ENCODE measurements at places on chromosomes 11 and 22.
A peak's percentile ranks its signal among the peaks of the same experiment; 100 is the strongest.

GRCh38 chr11:95545116-95545875 is 244.3 kb downstream of the FAM76B start:
- DNase-seq: no peak

DNA sequence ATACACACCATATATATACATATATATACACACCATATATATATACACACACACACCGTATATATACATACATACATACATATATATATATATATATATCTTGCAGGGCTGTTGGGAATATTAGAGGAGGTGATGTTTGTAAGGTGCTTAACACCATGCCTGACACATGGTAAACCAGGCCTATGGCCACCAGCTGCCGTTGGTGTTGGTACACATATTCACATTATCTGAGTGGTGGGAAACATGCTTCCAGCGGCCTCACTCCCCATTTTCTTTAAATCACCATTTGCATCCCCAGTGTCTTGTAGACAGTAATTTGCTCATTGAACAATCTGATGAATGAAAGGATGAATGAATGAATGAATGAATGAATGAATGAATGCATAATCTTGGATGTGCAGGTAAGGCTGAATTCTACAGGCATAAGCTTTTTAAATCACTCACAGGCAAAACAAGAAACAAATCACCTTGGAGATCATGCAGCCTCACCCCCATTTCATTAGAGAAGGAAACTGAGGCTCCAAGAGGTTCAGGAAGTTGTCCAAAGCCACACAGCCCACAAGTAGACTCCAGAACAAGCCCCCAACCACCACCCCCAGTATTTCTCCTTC is 527.8 kb downstream of the MIAT start:
- no peak for DNase-seq

DNA sequence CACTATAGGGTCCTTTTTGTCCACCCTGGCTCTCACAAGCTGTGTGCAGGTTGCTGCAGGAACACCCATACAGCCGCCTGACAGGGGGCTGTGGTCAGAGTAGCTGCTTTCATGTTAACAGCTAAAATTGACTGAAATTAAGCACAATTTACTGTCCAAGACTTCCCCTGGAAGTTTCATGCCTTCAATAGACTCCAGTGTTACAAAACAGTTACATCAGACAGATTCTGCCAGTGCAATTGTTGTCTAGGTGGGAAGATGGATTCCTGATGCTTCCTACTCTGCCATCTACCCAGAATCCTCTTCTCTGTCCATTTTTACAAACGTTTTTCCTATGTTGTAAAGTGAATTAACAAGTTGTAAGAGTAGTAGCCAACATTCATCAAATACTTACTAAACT is 5.3 kb upstream of the TSKU start:
- no peak for DNase-seq

DNA sequence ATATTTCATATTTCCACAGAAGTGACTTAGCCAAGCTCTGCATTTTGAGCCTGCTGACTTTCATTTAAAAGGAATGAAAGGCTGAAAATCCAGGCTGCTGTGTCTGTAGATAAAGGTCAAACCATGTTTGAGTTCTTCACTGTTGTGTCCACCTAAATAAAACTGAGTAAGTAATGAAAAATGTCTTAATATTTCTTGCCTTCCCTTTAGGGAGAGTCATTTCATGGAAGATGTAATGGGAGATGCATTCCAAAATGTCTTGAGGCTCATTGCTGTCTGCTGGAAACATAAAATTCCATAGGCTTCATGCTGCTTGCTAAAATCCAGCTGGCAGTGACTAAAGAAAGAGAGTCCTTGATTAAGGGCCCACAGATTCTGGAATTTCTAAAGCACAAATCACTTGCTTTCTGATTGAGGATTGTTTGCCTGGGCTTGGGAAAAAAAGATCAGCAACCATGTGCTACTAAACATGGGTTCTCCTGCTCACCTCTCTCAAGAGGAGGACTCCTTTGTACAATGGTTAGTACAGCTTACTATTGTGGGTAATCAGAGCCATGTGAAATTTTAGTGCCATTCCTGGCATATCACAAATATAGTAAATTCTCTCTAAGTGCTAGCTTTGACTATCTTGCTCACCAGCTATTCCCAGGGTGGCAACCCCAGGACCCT is 56.9 kb downstream of the PANX1 start:
- DNase-seq: no peak

GRCh38 chr11:121870206-121871045 is 245.6 kb downstream of the BLID start:
- DNase-seq: no peak

DNA sequence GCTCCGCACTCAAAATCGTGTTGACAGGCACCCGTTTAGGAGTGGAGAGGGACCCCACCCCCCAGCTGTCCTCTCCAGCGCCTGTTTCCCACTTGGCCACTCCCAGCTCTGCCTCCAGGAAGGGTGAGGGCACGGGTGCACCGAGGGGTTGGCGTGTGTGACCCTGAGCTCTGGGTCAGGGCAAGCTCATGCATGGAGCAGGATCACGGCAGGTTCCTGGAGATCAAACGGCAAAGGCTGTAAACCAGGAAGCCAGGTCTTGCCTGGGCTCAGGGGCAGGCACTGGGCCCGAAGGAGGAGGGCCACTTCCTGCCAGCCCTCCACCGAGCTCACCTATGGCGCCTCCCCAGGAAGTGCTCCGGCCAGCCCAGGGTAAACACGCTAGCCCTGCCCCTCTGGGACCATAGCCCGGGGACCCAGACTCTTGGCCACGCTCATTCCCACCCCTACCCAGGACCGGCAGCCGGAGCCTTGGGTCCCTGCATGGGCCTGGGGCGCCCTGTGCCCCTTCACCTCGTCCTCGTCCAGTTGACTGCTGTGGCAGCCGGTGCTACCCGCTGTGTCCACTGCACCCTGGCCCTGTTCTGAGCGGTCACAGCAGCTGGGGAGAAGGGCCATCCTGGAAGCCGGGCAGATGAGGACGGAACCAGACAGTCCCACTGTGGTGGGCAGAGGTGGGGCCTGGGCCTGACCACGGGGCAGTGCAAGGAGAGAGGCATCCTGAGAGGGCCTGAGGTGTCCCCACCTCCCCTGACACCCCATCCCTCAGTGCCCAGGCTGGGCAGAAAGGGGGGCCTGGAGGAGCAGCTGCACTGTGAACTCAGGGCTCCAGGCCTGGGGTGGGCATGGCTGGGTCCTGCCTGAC is 1.0 kb upstream of the EPS8L2 start:
- DNase-seq: no peak

GRCh38 chr11:82901165-82901921 is at the start of gene DDIAS:
Gene DDIAS (plus strand): TSS chr11:82901736. CDS start chr11:82914739, 13,003 bp downstream.
- peak; percentile 97 for DNase-seq

DNA sequence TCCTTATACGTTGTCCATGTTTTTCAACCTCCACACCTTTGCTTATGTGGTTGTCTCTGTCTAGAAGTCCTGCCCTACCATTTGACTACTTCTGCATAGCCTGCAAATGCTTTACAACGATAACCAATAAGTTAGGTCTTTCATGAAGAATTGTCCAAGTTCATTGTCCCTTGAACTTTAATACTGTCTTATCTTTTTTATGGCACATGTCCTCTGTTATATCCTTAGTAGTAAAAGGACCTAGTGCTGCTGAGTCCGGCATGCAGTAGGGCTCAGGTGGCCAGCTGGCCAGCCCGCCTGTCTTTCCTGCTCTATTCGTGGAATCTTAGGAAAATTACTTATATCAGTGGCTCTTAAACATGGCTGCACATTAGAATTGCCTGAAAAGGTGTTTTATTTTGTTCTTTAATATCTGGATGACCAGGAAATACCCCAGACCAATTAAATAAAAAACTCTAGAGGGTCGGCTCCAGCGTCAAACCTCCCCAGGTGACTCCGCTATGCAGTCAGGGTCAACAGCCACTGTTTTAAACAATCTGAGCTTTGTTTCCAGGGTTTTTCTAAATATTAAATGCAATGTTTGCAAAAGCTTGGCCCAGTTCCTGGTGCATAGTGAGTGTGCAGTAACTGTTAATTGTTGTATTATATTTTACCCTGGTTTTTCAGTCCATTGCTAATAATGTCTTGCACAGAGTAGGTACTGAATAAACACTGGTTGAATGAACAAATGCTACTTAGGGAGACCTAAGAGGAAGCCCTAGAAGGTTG is 64.6 kb upstream of the SESN3 start:
- no peak for DNase-seq

DNA sequence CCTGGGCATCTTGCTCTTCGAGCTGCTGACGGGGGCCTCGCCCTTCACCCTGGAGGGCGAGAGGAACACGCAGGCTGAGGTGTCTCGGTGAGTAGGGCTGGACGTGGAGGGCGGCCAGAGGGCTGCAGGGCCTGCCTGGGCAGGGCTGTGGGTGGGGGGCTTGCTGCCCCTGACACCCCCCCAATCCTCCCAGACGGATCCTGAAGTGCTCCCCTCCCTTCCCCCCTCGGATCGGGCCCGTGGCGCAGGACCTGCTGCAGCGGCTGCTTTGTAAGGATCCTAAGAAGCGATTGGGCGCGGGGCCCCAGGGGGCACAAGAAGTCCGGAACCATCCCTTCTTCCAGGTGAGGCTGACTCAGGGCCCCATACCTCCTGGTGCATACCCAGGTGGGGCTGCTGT is 2.7 kb downstream of the RPS6KA4 start:
- DNase-seq: no peak

DNA sequence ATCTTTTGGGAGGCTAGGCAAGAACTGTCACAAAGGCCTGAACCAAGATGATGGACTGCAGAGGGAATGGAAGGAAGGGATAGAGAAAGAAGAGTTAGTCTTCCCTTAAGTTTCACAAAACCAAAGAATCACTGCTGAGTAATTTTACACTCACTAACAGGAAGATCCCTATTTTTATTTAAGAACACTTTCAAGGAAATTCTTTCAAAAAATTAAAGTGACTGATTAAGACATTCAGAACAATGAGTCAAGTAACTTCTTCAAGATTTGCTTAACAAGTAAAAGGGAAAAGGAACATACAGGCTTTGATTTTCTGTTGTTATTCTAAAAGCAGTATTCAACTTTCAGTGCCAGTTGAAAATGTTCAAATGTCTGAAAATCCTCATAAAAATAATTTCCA is 3.1 kb downstream of the PITPNB start:
- DNase-seq: no peak

DNA sequence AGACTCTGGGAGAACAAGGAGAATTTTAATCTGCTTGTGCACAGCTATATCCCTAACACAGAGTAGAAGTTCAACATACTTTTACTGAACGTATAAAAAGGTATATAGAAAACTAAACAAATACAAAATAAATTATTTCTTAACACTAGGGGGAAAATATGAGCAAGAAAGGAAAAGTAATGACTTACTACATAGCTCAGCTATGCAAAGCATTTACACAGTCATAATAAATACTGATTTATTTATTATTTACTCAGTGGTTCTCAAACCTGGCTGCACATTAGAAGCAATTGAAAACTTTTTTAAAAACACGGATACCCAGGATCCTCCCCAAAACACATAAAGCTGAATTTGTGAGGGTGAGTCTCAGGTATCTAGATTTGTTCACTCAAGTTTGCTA is 182.5 kb downstream of the TTC28 start:
- no peak for DNase-seq

DNA sequence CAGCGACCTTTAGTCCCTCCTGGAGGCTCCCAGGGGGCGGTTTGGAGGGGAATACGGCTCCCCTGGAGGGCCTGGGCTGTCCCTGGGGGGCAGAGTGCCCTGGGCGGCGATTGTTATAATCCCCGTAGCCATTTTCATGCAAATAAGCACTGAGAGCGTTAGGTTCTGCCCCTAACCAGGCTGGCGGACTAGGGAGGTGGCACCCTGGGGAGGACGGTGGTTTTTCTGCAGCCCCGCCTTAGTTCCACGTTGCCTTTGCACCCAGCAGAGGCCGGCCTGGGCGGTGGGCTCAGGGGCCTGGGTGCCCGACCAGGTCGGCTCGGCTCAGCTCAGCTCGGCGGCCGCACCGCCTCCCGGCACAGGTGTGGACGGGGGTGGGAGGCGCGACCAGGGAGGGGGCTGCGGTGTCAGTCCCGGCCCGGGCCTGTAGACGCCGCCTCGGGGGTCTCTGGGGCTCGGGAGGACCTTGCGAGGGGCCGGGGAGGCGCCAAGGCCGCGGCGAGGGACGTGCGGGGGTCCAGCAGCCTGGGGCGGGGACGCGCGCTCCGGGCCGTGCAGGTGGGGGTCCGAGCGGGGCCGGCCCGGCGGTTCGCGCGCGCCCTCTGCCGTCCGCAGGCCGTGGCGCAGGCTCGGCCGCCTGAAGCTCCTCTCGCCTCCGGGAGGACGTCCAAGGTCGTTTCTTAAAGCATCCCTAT is 2.3 kb upstream of the DUSP8 start:
- DNase-seq: peak; percentile 78

DNA sequence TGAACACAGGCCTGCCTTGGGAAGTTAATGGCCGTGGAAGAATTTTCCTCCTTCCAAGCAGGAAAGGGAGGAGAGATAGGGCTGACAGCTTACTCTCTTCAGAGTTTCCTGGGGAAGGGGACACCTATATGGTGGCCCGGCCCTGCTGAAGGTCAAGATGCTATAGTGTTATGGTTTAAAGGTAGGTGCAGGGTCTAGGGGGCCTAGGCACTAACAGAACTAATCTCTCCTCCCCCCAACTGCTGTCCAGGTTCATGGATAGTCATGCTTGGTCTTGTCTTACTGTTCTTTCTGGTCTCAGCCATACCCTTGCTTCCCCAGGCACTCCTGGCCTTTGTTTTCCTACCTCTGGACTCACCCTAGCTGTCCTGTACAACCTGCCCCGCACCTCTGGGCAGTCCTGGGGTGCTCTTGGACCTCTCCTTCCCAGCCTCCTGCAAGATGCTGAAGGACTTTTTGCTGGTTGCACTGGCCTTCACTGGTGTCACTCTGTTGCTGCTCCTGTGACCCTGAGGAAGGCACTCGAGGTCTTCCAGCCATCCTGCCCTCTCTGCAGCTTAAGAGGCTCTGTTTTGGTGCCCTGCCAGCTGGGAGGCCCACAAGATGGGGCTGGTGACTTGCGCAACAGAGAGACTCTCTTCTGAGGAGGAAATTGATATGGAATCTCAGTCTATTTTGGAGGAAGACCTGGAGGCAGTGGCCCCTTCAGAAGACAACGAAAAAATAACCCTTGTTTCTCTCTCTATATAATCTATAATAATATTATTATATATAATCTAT is 17.9 kb downstream of the SEC14L3 start:
- DNase-seq: no peak

DNA sequence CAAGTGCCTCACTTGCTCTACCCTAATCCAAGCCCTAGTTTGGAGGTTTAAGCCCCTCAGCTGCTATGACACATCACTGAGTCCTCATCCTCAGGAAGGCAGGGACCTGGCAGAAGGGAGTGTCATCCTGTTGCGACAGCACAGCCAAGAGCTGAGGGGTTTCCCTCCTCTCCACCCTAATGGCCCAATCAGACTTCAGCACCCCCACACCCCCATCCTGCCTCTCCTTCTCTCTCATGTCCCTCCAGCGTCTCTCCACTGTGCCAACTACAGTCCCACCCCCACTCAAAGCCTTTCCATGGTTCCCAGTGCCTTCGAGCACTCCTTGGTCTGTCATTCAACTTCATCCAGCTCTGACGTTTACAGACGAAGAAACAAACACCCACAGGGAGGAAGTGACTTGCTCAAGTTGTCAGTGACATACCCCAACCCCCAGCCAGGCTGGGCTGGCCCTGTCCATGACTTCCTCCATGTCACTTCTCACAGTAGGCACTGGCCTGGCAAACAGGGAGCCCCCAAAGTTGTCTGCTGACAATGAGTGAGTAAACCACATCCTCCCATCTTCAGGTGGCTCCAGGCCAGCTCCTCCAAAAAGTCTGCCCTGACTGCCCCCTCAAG is 15.6 kb downstream of the ARAP1 start:
- peak; percentile 89 for DNase-seq

GRCh38 chr11:13777341-13777985 is 109.0 kb downstream of the FAR1 start:
- DNase-seq: no peak
